ENCODE measurements at places on chromosomes 7 and 10. TPM values are rescaled to one million over a fixed set of nuclear protein-coding genes. Genes with fewer than 3 reads are reported as not detected.

DNA sequence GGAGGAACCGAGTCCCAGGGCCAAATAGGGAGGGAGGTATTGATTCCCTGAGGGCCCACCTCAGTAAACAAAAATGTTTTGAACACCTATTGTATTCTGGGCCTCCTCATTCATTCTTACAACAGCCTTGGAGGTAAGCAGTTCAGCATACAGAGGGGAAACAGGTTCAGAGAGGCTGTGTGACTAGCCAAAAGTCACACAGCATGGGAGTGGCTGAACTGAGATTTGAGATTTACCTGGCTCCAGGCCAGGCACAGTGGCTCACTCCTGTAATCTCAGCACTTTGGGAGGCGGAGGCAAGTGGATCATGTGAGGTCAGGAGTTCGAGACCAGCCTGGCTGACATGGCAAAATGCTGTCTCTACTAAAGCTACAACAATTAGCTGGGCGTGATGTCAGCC, 107.2 kb downstream of the TMEM130 start:
- DNase-seq, result no peak

DNA sequence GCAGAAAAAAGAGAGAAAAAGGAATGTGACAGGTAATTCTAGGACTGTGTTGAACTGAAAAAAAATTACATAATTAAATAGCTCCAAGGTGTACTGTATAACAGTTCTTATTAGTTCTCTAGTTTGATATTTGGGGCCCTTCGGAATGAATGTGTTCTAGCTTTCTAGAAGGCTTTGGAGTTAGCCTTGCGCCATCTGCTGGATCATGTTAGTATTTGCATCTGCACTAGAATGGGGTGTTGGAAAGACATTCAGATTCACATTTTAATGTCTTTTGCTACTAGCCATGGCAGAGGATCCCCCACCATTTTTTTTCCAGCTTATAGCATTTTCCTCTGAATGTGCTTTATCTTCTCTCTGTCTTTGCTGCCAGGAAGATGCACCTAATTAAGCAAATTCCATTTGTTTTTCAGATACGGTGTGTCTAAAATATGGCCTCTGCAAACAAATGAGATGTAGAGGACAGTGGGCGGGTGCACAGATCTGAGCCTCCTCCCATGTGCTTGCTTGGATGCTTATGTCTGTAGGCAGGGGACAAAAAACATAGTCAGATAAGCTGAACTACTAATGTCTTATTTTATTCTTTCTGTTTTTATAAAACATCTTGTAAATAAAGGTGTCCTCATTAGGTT, 238.5 kb downstream of the PHF14 start:
- DNase-seq, result peak; percentile 30

DNA sequence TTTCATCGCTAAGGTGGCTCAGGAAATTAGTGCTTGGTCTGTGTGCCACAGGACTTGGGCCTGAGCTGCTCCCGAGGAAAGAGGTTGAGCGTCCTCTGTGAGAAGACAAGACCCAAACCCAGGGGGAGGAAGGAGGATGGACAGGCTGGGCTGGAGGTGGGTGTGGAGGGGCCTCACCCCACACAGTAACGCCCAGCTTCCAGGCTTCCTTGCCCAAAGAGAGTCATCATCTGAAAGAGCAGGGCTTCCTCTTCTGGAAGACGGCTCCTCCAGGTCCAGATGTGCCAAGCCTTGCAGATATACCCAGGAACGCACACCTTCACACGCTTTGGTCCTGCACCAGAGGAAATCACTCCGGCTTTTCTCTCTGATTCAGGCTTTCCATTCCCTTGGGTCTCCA, 127.8 kb upstream of the MGMT start:
- no peak for DNase-seq

DNA sequence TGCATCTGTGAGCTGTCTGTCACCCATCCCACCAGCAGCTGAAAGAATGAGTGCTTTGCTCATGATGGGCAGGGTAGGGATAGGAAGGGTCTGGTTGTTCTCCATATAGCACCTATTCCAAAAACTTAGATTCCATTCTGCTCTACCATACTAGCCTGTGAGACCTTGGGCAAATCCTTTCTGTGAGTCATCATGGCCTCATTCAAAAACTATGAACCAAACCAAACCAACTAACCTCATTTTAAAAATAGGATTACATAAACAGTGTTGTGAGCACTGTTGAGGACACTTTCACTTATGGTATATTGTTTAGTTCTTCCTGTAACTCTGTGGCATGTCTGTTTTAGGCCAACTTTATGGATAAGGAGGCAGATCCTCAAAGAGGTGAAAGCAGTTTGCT, 30.9 kb upstream of the STEAP4 start:
- no peak for DNase-seq

DNA sequence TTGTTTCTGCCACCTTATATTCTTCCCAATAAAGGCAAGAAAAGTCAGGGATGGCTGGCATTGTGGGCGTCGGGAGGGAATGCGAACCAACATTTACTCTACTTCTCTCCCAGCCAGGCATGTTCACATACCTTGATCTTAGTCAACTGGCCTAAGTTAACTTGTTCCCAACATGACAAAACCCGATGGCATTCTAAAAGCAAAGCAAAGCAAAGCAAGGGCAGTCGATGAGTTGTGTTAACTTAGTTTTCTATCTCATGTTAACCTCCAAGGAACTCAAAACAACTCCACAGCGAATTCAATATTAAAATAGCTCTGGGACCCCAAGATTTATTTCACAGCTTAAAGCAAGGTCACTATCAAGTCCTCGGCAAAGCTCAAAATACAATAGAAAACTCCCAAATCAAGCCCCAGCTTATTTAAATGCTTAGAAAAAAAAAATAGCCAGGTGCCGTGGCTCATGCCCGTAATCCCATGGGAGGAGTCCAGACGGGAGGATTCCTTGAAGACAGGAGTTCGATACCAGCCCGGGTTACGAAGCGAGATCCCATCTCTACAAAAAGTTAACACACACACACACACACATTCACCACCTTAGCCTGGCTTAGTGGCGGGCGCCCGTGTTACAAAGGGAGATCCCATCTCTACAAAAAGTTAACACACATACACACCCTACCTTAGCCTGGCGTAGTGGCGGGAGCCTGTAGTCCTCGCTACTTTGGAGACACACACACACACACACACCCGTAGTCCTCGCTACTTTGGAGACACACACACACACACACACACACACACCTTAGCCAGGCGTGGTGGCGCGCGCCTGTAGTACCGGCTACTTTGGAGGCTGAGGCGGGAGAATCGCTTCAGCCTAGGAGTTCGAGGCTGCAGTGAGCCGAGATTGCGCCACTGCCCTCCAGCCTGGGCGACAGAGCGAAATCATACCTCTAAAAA, 901 bp upstream of the CCNY start:
- no peak for DNase-seq

- DNase-seq, result no peak
Observed at GRCh38 chr10:5553400-5554170, 28.8 kb downstream of the CALML3 start.

GRCh38 chr10:61284222-61284890, 168.8 kb downstream of the TMEM26 start:
- no peak for DNase-seq

DNA sequence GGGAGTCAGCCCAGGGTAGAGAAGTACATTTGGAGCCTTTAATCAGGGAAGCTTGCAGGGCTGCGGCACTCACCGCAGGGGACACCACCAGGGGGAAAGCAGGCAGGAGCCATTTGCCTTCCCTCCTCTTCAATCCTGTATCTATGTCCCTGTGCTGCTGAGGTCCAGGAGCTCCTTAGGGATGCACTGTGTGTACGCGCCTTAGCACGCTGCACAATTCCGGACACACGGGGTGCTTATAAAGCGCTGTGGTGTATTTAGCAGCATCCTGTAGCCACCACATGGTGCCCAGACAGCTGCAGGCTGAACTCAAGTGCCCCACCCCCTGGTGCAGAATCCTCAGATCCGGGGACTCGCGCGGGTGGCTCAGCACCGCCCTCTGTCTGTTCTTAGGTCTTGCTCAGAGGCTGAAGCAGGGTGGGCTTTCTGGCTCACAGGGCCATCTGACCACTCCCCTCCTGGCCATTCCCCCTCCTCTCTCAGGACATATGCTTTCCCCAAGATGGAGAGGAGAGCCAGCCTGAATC, 421.4 kb downstream of the SDK1 start:
- DNase-seq, result no peak

- DNase-seq, result no peak
Observed at GRCh38 chr10:57262892-57263291, 901.8 kb upstream of the ZWINT start.

- peak; percentile 74 for DNase-seq
Observed at GRCh38 chr7:92644406-92645113, 54.4 kb upstream of the FAM133B start.

- no peak for DNase-seq
Observed at GRCh38 chr7:24444666-24445440, 128.4 kb upstream of the PALS2 start.

DNA sequence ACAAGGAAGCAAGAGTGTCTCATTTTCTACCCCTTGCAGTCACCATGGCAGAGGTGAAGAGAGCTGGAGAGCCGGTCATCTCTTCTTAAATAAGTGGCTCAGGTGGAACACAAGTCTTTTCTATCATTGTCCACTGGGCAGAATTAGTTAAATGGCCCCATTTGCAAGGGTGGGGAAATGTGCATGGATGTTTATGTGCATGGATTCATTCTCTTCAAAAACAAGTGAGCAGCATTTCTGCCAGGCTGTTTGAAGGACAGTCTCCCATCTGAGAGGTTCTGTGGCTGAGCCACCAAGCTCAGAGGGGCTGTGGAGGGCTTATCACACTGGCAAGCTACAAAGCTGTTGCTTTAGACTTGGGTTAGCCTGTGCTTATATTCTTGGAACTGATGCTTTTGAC, 370.3 kb upstream of the MTPN start:
- DNase-seq, result no peak

- no peak for DNase-seq
Observed at GRCh38 chr7:122724366-122724765, 21.6 kb upstream of the RNF148 start.

GRCh38 chr10:95428701-95429100, 132.5 kb downstream of the SORBS1 start:
- DNase-seq, result peak; percentile 59

- no peak for DNase-seq
Observed at GRCh38 chr10:13470270-13470669, 58.5 kb downstream of the BEND7 start.

DNA sequence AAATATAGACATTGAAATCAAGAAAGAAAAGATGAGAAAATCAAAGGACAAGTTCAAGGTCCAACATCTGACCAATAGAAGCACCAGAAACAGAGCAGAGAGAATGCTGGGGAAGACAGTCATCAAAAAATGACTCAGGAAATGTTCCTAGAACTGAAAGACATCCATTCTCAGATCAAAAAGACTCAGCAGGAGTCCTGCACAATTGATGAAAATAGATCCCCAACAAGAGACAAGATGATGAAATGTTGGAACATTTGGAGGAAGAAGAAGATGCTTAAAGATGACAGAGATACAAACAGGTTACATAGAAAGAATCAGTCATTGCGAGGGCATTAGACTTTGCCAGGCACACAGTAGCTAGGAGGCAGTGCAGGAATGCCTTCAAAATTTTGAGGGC, 30.0 kb upstream of the EIF5AL1 start:
- no peak for DNase-seq

- DNase-seq, result no peak
Observed at GRCh38 chr7:5630670-5631069, 150.8 kb downstream of the RNF216 start.

DNA sequence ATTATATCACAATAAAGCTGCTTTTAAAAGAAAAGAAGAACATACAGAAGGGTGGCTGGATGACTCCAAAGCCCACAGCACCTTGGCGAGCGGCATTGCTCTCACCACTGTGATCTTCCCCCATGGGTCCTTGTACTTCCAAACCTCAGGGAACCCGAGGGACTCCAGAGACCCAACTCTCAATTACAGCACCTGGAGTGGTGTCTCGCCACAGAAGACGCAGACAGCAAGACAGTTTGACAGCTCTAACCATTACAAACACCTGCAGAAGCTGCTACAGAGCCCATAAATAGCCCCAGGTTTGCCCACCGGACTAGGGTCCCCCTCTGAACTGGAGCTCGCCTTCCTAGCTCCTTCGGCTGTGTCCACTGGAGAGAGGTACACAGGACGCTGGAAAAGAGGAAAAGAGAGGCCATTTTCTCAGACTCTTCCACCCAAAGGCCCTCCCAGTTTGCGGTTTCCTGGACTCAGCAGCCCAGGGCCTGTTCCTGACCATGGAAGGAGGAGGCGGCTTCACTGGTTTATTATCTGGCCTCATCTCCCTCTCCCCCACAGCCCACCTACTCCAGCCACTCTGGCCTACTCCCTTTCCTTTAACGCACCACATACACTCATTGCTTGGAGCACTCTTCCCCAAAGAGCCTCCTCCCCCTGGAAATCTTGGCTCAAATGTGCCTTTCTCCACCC, 1.9 kb downstream of the PIK3AP1 start:
- peak; percentile 27 for DNase-seq

DNA sequence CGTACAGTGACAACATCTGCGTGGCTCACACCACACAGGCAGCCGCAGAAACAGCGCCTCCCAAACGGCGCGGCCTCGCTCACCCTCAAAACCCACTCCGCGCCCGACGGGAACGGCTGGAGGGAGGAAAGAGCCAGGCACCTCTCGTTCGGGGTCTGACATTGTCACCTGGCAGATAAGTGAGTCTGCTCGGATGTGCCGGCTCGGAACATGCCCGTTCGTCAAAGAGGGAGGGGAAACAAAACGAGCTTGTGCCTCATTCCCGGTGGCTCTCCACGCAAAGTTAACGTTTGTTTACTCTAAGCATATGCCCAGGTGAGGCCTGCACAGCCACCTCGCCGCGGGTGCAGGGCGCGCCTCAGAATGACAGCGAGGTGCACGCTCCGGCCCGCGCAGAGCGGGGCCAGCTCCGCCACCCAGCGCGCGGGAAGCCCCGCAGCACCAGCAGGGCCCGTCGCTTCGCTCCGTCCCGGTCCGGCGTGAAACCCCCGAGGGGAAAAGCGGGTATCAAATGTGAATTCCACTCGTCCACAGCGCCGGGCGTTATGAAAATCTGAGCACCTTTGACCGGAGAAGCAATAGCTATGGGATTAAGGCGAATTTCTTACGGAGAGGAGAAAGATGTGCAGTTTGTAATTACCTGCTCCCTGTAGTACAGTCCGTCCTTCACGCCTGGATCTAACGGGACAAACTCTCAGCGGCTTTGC, 13.1 kb downstream of the CNPY1 start:
- DNase-seq, result no peak

GRCh38 chr10:97590082-97590747, 694 bp downstream of the C10orf62 start:
- no peak for DNase-seq

GRCh38 chr10:30215141-30215540, 133.9 kb downstream of the MTPAP start:
- DNase-seq, result no peak

GRCh38 chr7:30472784-30473775, 5.5 kb downstream of the NOD1 start:
- no peak for DNase-seq

- DNase-seq, result no peak
Observed at GRCh38 chr7:84529480-84530205, 335.1 kb upstream of the SEMA3A start.

The ECHDC3 gene
- 115 TPM for polyA plus RNA-seq

The EIF4H gene
- 255 TPM for polyA plus RNA-seq

The PKD2L1 gene
- polyA plus RNA-seq, result not detected

The SYCE1 gene
- not detected for polyA plus RNA-seq

The ENTPD7 gene
- polyA plus RNA-seq, result 0.23 TPM

The AKR1C2 gene
- polyA plus RNA-seq, result 12.9 TPM

The ZNF488 gene
- polyA plus RNA-seq, result not detected

The VAX1 gene
- polyA plus RNA-seq, result not detected

The ARHGEF5 gene
- 0.53 TPM for polyA plus RNA-seq

The ALDH18A1 gene
- polyA plus RNA-seq, result 11.2 TPM

The STEAP4 gene
- polyA plus RNA-seq, result 6.8 TPM

The SMO gene
- 1.7 TPM for polyA plus RNA-seq

The MRLN gene
- polyA plus RNA-seq, result not detected

The KCNH2 gene
- 59.8 TPM for polyA plus RNA-seq

The TBX20 gene
- polyA plus RNA-seq, result 5.1 TPM

The DMBT1 gene
- 0.30 TPM for polyA plus RNA-seq

The UTF1 gene
- not detected for polyA plus RNA-seq

The PNLIPRP1 gene
- not detected for polyA plus RNA-seq
